Stimulated activated CD4-positive, alpha-beta T cell treated with anti-CD3 and anti-CD28 coated beads, Interleukin-15, amount 100 ng/mL, for 1 hour (primary cell): ENCODE measurements at places on chromosomes 11 and 22.

GRCh38 chr11:100469835-100470234 is 217.3 kb upstream of the ARHGAP42 start:
- no peak for DNase-seq

GRCh38 chr11:36091256-36091811 is 147.5 kb downstream of the LDLRAD3 start:
- DNase-seq = no peak

DNA sequence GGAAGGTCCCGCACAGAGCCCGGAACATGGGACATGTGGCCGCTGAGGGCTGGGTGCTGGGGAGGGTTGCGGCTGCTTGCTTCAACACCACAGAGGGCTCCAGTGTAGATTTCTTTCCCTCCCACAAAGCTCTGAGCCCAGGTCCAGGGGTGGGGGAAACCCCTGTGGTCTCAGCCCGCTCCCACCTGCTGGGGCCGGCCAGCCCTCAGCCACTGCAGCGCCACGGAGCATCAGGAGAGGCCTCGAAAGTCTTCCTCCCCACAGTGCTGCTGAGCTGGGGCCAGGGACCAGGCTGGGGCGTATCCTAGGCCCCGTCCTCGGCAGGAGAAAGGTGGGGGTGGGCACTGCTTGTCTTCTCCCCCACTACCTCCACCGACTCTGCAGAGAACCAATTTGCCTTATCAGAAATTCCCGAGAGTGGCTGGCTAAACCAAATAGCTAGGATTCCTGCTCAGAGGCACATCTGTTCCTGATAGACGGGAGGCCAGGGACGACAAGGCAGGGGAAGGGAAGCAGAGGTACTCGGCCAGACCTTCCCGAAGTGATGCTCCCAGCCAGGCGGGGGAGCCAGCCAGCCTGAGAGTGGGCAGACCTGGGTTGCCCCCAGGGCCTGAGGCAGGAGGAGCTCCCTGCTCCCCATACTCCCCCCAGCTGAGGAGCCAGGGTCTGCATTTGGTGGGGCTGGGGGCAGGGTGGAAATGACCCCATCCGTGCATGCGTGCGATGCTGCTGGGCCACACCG is 18.7 kb downstream of the IGF2 start:
- DNase-seq = no peak

DNA sequence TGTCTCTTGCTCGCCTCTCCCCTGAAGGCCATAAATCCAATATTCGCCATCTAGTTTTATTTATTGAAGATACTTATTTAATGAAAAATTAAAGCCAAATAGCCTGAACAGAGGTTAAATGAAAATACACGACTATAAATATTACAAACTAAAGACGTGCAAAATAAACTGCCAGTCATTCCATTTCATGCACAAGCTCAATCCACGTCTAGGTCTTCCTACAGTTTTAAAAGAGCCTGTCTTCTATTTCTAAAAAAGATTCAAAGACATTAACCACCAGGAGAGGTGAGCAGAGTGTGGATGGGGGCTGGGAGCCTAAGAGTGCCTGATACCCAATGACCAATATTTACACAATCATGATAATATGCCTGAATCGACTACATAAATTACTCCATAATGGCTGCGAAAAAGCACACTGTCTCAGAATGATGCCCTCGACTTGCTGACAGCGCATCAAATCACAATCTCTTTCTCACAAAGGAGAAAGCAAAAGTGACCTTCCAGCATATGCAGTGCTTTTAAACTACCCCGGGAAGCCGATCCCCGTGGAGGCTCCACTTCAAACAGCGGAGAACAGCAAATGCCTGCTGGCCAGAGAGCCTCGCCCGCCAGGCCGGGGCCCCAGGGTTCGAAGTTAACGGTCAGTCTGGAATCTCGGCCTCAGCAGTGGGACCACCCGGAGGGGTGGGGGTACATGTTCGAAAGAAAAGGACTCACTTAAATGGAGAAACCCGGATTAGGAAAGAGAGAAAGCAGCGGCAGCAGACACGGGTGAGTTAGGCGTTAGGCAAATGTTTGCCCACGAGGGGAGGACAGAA is 1.7 kb downstream of the FCHSD2 start:
- no peak for DNase-seq

- DNase-seq = no peak
These were observed 198.7 kb upstream of the LUZP2 start for GRCh38 chr11:24298146-24298545.

- DNase-seq = no peak
These were observed 232.8 kb downstream of the LARGE1 start for GRCh38 chr22:33687464-33687863.

DNA sequence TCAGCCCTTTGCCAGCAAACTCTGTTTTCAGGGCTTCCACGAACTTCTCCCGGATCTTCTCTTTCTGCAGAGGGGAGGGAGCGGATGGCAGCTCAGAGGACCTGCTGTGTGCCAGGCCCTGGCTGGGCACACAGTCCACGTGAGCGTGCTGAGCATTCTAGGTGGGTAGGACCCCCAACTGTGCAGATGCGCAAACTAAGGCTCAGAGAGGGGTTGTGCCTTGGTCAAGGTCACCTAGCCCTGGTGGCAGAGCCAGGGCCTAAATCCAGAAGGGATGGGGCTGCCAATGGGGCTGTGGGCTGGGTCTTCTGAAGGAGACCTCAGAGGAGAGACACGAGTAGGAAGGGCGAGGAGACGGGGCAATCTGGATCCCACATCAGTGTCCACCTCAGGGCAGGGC is 10.8 kb downstream of the PMM1 start:
- no peak for DNase-seq

DNA sequence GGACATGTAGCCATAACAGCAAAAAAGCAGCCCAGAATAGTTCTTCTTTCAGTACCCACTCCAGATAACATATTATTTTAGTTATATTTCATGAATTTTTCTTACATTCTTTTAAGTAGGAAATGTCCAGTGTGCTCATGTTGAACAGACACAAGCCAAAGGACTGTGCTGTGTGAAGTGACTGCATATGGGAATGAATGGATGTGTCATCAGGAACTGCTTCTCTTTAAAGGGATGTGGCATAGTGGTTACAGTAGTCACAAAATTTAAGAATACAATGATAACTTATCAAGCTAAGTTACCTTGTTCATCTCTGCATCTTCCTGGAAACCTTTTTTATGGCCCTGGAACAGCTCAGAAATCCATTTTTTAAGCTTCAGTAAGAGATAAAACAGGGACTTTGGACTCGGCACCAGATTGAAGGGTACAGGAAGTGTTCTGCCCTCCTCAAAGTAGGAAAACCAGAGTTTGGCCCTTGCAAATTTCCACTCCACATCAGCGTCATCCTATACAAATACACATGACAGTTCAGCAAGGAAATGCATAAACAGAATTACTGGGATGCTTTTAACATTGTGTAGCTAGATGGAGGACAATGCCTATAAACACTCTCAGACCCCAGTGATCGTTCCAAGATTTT is 112.8 kb downstream of the TRPC6 start:
- no peak for DNase-seq

DNA sequence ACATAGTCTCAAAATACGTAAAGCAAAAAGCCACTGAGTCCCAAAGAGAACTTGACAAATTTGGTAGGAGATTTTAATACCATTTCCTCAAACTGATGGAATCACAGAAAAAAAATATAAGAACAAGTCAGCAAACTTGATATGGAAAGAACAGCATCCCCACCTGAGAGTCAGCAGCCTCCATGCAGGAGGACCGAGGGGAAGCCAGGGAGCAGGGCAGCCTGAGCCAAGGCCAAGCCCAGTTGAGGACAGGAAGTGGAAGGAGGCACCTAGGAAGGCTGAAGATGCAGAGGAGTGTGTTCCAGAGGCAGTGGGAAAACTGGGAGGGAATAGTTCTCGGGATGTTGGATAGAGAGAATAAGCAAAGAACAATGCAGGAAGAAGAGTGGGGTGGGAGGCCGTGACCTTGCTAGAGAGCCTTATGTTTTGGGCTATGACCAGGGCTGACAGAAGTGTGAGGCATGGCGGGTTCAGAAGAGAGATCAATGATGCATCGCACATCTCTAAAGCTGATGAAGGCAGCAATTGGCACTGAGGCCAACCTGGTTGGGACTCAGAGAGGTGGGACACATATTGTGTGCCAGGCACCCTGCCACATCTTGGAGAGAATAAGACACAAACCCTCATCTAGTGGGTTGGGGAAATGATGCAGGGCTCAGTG is 15.4 kb downstream of the APOA4 start:
- no peak for DNase-seq

DNA sequence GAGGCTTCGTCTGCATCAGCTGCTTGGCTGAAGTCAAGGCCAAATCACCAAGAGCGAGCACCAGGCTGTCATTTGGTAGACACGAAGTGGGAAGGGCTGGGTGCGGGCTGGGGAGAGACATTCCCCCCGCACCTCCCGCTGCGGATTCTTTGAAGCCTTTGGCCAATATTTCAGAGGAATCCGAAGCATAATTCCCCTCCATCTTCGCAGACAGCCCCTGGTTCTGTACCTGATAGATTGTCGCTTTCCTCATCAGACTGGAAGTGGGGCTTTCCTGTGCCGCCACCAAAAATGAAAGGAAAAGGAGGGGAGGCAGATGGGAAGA is 15.3 kb downstream of the BLID start:
- DNase-seq = no peak

- DNase-seq = no peak
These were observed 53.8 kb upstream of the DRD2 start for GRCh38 chr11:113528982-113529381.

GRCh38 chr11:112596324-112596723 is 335.7 kb upstream of the PLET1 start:
- no peak for DNase-seq

GRCh38 chr22:34430386-34430785 is 510.1 kb upstream of the LARGE1 start:
- DNase-seq = no peak

DNA sequence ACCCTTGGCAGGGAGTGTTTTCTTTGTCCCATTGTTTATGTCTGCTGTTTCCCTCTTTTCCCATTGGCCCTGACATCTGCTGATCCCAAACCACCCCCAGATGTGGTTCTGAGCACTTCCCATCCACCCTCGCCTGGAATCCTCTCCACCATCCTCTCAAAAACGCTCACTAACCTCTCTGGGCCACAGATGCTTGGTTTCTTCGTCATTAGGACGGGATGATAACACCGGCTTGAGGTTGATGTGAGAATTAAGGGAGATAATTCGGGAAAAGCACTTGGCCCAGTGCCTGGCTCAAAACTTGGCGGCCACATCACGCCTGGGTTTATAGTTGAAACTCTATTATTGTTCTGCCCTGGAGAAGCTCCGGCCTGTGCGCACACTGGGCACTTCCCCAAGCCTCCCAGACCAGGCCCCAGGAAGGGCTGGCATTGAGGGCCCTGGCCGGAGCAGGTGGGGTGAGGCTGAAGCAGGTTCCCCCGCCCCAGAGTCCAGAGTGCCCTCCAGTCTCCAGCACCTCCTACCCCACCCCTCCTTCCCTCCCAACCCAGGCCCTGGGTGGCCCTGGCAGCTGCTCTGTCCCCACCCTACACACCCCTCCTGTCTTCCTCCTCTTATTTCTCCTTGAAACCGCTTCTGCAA is 63.7 kb downstream of the CYTH4 start:
- DNase-seq = no peak

DNA sequence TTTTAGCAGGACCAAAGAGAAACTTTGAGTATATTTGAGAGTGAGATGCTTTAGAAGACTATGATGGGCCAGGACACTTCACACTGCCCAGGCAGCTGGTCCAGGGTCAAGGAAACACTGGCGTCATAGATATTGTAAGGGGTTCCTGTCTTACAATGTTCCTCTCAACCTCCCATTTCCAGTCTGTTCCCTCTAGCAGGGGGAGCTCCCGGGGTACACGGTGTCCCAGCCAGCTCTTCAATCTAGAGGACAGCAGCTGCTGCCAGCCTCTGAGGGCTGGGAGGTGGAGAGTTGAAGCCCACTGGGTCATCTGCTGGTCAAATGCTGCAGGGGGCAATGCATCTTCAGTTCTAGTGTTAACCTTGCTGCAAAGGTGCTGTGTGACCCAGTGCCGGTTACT is 40.7 kb upstream of the TIMP3 start:
- DNase-seq = no peak

DNA sequence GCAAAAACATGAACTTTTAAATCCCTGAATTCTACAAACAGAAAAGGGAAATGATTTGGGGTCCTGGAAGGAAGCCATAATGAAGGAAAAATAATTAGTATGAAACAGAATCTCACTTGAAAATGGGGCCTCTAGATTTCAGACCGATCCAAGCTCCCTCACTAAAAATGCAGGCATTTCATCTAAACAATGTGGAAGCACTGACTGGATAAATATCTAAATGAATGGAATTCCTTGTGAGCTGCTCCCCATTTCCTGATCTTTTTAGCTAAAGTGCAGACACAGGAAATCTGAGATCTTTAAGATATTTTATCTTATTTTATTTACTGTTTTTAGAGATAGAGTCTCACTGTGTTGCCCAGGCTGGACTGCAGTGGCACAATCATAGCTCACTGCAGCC is 1255.8 kb downstream of the LRRC4C start:
- no peak for DNase-seq

DNA sequence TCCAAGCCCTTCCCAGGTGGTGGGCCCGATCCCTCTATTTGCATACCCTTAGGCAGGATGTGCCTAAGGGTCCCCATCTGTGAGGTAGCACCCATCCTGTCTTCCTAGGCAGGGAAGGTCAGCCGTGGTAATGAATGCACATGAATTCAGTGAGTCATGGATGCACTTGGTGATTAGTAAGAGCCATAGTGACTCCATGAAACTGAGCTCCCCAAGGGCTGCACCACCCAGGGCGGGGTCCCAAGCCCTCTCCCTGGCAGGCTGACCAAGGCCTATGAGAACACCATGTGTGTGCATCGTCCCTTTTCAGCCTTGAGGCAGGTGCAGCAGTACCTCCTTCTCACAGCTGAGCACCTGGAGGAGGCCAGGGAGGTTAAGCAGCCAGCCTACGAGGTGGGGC is 15.6 kb upstream of the SUSD2 start:
- DNase-seq = no peak

- no peak for DNase-seq
These were observed 4.6 kb downstream of the TMEM9B start for GRCh38 chr11:8959546-8960166.

DNA sequence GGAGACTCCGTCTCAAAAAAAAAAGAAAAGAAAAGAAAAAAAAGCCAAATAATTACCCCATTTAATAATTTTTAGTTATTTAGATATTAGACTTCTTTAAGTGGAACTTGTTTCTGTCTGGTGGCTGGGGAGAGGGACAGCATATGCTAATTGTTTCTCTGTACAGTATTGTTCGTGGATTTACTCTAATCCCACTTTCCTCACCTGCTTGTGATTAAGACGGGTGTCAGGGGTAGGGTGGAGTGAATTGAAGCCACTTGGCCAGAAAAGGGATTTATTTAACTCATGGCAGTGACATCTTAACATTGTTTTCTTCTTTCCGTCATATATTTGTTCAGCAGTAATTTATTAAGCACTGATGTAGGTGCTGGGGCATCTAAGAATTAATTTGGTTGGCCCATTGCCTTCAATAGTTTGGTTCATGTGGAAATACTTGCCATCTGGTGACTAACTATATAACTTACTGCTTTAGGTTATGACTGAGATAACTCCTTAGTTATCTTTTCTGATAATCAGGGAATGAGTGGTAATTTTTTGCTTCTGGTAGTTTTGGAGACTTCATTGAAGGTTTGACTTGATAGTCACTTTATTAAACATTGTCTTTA is 4.6 kb downstream of the TNRC6B start:
- no peak for DNase-seq
